CD4-positive, alpha-beta memory T cell (primary cell): ENCODE measurements at places on chromosomes 2 and 18. TPM values are rescaled to one million over a fixed set of nuclear protein-coding genes. Genes with fewer than 3 reads are reported as not detected.

- no peaks in the 10 kb centered on the region for H3K36me3 ChIP-seq
- H3K4me3 ChIP-seq, result no peak overlapping the region
- H3K4me1 ChIP-seq, result no peaks in the 10 kb centered on the region
- no peaks in the 10 kb centered on the region for H3K27me3 ChIP-seq
- H3K27ac ChIP-seq, result no peak overlapping the region
Observed at GRCh38 chr2:46076251-46076650, 221.0 kb upstream of the EPAS1 start.

GRCh38 chr2:113709022-113709421 lies 47.4 kb downstream of the SLC35F5 start:
- no peaks in the 10 kb centered on the region for H3K4me1 ChIP-seq
- no peak overlapping the region for H3K4me3 ChIP-seq
- no peak overlapping the region for H3K27ac ChIP-seq
- no peaks in the 10 kb centered on the region for H3K27me3 ChIP-seq
- DNase-seq, result no peak

DNA sequence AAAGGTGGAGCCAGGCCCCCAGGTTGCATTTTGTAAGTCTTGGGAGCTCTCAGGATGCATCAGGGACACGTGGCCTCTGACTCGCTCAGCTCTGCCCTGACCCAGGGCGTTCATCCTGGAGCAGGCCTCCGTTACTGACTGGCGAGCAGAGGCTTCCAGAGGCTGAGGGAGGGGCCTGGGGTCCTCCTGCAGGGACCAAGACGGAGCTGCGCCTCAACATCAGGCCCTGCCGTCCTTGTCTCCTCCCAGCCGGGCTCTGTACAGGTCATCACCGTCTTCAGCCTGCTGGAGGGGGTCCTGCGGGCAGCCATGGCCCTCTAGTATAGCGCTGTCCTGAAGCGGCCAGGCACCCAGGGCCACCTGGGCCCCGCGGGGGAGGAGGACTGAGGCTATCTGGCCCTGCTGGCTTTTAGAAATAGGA lies 10.2 kb upstream of the ALPP start:
- H3K27ac ChIP-seq, result no peak overlapping the region
- H3K27me3 ChIP-seq, result no peaks in the 10 kb centered on the region
- DNase-seq, result no peak
- H3K4me3 ChIP-seq, result no peak overlapping the region
- peaks cover 10% of the 10 kb centered on the region for H3K4me1 ChIP-seq

- H3K4me1 ChIP-seq, result no peaks in the 10 kb centered on the region
- no peak overlapping the region for H3K27ac ChIP-seq
- H3K27me3 ChIP-seq, result no peaks in the 10 kb centered on the region
- H3K36me3 ChIP-seq, result no peaks in the 10 kb centered on the region
- DNase-seq, result no peak
- no peak overlapping the region for H3K4me3 ChIP-seq
Observed at GRCh38 chr2:38462121-38462661, 85.1 kb upstream of the ATL2 start.

DNA sequence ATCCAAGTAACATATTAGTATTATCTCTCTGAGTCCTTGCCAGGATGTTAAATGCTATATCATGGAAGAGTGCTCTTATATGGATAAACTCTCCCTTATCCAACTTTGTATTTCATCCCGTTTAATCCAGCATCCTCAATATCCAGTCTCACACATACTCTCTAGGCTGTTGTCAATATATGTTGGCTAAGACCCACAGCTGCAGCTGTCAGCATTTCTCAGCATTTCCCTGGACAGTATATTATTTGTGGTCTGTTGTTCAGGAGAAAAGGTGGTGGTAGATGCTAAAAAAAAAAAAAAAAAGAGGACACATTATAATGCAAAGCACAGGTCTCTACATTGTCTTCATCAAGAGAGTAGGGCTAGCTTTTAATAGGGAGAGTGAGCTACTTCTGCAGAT lies 1368.0 kb upstream of the ZEB2 start:
- H3K36me3 ChIP-seq, result no peaks in the 10 kb centered on the region
- no peaks in the 10 kb centered on the region for H3K4me1 ChIP-seq
- no peak overlapping the region for H3K4me3 ChIP-seq
- no peak overlapping the region for H3K27ac ChIP-seq

GRCh38 chr2:216950547-216950946 lies 90.7 kb upstream of the TNP1 start:
- H3K4me1 ChIP-seq, result no peaks in the 10 kb centered on the region
- H3K27ac ChIP-seq, result no peak overlapping the region
- H3K4me3 ChIP-seq, result no peak overlapping the region
- no peaks in the 10 kb centered on the region for H3K27me3 ChIP-seq
- DNase-seq, result no peak

GRCh38 chr2:20164734-20165478 lies 60.0 kb downstream of the SDC1 start:
- no peak for DNase-seq
- H3K4me1 ChIP-seq, result no peaks in the 10 kb centered on the region
- H3K4me3 ChIP-seq, result no peak overlapping the region

GRCh38 chr2:177279847-177280246 lies 15.3 kb upstream of the NFE2L2 start:
- no peaks in the 10 kb centered on the region for H3K36me3 ChIP-seq
- H3K27ac ChIP-seq, result no peak overlapping the region
- H3K27me3 ChIP-seq, result no peaks in the 10 kb centered on the region
- H3K4me3 ChIP-seq, result no peak overlapping the region
- no peak for DNase-seq

Gene ZNF638
- 19.8 TPM for polyA plus RNA-seq

Gene SLC9A4
- polyA plus RNA-seq, result not detected

Gene CD8A
- polyA plus RNA-seq, result 0.47 TPM

Gene CYTIP
- 163 TPM for polyA plus RNA-seq
